ENCODE measurements at places on chromosomes 5 and 9.

- no peak for DNase-seq
Measured at GRCh38 chr5:145437627-145438026, 397.5 kb downstream of the PRELID2 start.

DNA sequence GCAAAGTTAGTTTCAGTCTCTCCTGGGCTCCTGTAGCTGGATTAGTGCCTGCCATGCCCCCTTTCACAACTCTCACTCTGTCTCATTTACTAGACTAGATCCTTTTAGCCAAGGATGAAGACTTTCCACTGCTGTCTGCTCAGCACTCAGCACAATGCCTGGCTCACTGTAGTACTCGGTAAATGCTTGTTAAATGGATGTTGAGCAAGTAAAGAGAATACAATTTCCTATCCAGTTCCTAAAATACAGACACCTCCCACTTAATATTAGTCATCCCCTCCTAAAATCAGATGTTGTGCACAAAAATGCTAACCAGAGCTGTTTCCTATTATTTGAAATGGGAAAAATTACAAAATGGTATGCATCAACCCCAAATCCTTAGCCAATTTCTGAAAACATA lies 195.8 kb downstream of the SREK1 start:
- DNase-seq: no peak

GRCh38 chr5:132008163-132008473 lies 3.3 kb downstream of the ACSL6 start:
- peak; percentile 63 for DNase-seq

DNA sequence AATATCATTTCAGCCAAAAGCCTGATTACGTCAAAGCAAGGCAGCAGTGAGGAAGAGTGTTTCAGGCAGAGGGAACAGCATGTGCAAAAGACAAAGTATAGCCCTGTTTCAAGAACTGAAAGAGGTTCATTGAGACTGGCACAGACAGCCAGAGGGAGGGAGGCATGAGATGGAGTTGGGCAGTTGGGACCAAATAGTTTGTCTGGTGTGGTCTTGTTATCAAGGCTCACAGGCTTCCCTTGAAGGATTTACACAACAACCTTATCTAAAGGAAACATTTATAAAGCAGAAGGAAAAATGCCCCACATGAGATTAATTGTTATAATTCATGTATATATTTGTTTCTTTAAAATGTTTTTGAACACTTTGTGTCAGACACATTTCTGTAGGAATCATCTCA lies 253.3 kb downstream of the DMAC1 start:
- no peak for DNase-seq

- DNase-seq: no peak
Measured at GRCh38 chr5:157222506-157223230, 42.0 kb downstream of the ITK start.

GRCh38 chr5:90909101-90909503 lies 350.5 kb downstream of the ADGRV1 start:
- no peak for DNase-seq

- DNase-seq: no peak
Measured at GRCh38 chr5:168570490-168571328, 8.5 kb downstream of the PANK3 start.

GRCh38 chr5:2205185-2205585 lies 322.5 kb upstream of the IRX4 start:
- DNase-seq: no peak

DNA sequence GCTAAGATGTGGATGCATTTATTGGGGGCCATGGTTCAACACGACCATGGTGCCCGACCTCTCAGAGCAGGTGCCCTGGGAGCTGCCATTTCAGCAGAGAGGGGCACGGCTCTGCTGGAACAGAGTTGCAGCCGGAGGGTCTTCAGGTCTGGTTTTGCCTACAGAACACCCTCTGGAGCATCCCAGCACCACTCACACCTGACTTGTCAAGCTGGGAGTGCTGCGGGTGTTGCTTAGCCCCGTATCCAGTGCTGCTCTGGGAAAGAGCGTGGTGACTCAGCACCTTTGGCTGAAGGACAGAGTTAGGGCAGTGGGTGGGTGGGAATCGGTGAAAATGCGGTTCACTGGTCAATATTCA lies 36.5 kb upstream of the IRX4 start:
- DNase-seq: no peak

GRCh38 chr9:61665829-61666228 lies 476.0 kb downstream of the SPATA31A7 start:
- no peak for DNase-seq

GRCh38 chr5:147390654-147391225 lies 119.1 kb downstream of the DPYSL3 start:
- DNase-seq: no peak

DNA sequence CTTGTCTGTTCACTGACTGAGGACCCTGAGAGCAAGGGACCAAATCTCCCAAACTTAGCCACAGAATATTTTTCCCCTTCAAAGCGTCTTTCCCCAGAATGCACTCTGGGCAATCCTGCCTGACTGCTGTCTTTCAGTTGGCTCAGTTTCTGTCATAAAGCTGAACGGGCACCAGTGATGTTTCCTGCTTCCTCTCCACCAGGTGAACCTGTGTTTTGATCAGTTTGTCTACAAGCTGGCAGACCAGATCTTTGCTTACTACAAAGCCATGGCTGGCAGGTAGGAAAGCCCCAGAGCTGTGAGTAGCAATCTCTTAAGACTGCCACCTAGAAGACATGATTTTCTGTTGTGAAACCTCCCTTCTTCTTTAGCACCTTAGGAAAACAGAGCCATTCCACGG lies 61.8 kb downstream of the CYFIP2 start:
- no peak for DNase-seq

- no peak for DNase-seq
Measured at GRCh38 chr9:121786543-121786948, 135.1 kb downstream of the DAB2IP start.

DNA sequence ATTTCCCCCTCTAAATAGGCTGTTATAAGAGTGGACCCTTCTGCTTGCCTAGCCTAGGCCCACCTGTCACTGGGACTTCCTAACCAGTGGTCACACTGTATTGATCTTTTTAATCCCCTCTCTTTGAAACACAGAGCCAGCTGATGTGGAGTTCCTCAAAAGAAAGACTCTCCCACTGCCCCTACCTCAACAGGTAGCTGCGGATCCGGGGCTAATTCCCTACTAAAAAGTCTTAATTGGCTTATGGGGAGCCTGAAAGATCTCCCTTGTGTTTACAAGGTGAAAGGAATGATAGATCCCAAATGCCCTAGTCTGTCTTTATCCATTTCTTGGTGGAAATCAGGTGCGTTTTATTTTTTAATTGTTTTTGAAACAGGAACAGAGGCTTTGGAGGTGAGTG lies 2.0 kb downstream of the NEUROG1 start:
- DNase-seq: no peak

DNA sequence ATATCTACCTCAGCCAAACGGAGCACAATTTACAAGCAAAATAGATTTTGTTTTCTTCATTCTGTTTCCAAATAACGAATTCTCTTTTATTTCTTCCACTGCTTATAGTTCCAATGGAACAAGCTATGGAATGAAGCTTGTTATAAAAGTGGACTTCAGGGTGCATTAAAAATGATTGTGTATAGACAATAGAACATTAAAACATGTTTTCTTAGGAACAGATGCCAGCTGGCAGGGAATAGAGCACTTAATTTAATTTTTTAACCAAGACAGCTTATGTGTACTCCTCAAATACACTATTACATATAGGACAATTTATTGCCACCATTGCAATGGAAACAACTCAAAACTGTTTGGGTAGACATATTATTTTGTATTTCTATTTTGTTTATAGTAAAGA lies 860.1 kb upstream of the TYRP1 start:
- DNase-seq: no peak

GRCh38 chr9:107875571-107875980 lies 386.0 kb upstream of the KLF4 start:
- no peak for DNase-seq

DNA sequence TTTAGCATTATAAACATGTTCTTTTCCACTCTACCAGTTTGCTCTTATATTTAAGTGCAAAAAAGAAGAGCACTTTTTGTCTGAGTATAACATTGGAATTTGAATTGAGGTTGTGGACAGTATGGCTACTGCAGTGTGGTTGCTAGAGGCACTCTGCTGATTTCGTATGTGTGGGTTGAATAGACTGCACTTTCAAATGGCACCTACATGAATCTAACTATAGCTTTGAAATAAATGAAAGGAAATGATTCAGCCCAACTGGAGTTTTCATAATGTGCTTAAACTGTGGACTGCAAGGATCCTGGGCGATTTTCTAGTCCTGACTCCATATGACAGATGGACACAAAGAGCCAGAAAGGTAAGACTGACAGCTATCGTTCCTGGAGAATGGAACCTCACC lies 657.6 kb upstream of the RIOK2 start:
- peak; percentile 34 for DNase-seq

- no peak for DNase-seq
Measured at GRCh38 chr9:95032580-95033341, 284.7 kb downstream of the FANCC start.

- DNase-seq: no peak
Measured at GRCh38 chr9:19465586-19466279, 56.9 kb downstream of the ACER2 start.

- no peak for DNase-seq
Measured at GRCh38 chr5:176776916-176777315, 33.4 kb upstream of the UNC5A start.

GRCh38 chr5:32828492-32828891 lies 117.4 kb downstream of the NPR3 start:
- peak; percentile 85 for DNase-seq

- no peak for DNase-seq
Measured at GRCh38 chr9:23556459-23556858, 269.6 kb downstream of the ELAVL2 start.

DNA sequence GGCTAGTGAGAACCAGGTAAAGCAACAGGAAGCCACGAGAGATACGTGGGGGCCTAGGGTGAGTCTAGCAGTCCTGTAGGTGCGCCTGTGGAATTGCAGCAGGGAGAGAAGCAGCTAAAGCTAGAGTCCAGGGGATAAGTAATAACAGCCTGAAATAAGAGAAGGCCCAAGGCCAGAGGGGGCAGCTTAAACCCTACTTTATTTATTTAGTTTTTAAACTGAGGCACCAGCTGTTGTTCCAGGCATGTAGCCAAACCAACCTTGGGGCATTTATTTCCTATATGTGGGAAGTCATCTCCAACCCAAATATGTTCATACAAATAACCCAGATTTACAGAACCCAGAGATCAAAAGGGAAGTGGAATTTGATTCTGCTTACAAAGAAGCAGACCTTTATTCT lies 93.5 kb downstream of the GLDC start:
- DNase-seq: no peak

- peak; percentile 74 for DNase-seq
Measured at GRCh38 chr5:138844812-138845513, 30.2 kb downstream of the LRRTM2 start.

DNA sequence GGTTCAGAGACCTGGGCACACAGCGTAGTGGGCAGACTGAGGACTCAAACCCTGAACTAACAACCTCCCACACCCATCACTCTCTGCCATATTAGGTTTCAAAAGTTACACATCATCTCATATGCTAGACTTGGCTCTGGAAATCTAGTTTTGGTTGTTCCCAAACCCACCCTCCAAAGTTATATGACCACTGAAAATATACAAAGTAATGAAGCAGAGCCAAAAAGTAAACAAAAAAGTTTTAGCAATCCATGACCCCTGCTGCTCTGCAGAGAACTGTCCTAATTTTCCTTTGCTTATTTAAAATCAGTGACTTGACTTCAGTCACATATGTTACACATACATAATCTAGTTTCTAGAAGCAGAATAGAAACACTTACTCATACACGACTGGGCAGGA lies 155.6 kb upstream of the TAS2R1 start:
- no peak for DNase-seq

DNA sequence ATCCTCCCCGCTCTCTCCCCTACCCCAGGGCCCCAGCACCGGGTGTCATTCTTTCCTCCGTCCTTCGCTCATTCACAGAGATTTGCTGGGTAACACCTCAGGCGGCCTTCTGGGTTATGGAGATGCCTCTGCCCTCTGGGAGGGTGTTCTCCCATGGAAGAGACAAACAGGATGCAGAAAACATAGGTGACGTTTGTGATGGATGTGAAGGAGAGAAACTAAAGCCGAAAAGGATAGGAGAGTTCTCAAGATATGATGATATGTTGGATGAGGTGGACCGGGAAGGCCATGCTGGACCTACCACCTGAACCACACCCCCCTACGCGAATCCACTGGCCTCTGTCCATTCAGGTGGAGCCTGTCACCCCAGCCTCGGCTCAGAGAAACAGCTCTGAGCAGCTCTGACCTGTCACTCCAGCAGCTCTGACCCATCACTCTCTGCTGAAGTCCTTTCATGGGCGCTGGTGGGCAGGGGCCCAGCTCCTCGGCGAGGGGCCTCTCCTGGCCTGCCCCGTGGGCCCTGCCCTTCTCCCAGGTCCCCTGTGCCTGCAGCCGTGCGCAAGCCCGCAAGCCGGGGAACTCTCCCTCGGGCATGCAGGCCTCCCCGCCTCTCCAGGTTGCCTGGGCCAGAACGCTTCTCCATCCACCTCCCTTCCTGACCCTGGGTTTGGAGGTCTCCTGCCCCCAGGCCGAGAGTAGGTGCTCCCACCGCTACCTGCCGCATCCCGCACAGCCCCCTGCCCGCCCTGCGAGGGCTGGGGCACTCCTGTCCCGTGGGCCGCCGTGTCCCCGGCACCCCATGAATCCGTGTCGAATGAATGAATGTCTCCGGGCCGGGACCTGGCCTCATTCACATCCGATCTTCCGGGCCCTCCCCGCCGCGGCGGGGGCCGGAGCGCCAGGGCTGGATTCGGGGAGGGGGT lies 717 bp upstream of the NCS1 start:
- no peak for DNase-seq

- no peak for DNase-seq
Measured at GRCh38 chr5:66829358-66829674, 233.1 kb downstream of the MAST4 start.

DNA sequence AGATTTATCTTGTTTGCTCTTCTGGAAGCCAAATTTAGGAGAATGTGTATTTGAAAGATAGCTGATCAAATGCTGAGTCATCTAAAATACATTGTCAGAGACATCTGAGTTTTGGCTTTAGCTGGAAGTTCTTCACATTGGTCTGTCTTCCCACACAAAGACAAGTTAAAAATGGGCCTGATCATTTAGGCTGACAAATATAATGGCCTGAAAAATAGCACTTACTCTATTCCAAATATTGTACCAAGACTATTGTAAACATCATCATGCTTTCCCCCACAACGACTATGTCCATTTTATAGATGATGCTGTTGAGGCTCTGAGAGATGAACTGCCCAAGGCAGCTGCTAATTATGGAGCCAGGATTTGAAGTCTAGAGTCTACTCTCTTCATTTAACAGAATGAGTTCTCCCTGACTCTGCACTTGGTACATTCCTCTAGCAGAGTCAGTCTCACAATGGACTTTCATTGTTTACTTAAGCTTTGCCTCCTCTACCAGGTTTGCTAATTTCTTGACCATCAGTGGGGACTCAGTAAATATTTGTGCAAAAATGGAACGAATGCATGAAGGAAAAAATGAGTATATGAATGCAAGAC lies 619.4 kb upstream of the KLF4 start:
- DNase-seq: no peak
